ENCODE measurements at places on chromosomes 3 and 15.
A peak's percentile ranks its signal among the peaks of the same experiment; 100 is the strongest.

GRCh38 chr15:43777267-43777914 lies 625 bp upstream of the ELL3 start:
- DNase-seq: peak; percentile 88

DNA sequence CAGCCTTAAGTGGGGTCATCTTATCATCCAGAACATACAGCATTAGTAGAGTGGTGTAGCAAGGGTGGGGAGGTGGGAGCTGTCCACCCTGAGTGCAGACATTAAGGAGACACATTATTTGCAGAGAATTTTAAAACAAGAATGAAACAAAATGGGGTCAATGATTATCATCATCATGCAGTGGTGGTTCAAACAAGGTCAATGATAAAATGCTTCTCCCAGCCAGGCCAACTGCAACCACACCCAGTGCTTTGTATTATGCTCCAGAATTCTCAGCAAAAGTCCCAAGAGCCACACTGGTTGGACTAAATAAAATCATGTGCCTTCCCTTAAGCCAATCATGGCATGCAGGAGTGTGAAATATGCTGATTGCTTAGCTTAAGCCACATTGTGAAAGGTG lies 96.7 kb upstream of the FHIT start:
- DNase-seq: no peak

- DNase-seq: peak; percentile 25
These were observed 524 bp downstream of the MRPS11 start for GRCh38 chr15:88467935-88468528.

GRCh38 chr3:190865419-190865818 lies 2.9 kb upstream of the GMNC start:
- no peak for DNase-seq

DNA sequence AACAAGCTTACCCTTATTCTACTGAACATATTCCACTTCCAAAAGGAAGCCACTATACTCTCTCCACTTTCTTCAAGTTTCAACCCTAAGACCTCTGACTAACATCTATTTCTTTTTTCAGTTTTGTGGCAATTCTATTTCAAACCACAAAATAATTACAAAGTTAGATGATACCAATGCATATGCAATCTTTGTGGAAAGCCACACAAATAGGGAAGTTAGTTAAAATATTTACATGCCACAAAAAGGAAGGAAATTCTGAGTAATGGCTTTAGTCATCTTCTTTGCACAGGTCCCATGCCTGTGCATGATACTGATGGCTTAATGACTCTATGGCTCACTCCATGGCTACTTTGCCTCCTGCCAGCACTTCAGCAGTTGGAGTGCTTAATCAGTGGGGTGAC lies 57.0 kb upstream of the MCTP2 start:
- peak; percentile 65 for DNase-seq

DNA sequence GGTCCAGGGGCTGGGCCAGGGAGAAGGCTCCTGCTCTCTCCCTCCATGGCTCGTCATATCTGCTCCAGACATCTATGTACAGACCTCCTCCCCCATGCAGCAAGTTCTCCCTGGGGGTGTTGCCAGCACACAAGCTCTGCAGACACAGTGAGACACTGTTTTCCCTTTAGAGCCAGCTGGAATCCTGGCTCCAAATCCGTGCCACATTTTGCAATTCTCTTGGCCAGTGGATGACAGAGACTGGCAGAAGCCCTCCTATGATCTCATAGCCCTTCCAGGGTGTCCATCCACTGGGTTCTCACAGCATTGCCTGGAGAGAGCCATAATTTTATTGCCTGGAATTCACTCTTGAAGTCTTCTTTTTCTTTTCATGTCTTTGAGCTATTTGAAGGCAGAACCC lies 203.9 kb downstream of the TLE3 start:
- no peak for DNase-seq

- DNase-seq: no peak
These were observed at the start of gene HHATL for GRCh38 chr3:42702066-42702951. Gene HHATL (minus strand): TSS chr3:42702798. CDS start chr3:42700826, 1,972 bp downstream.

- DNase-seq: no peak
These were observed 149.5 kb downstream of the TBC1D5 start for GRCh38 chr3:17592956-17593355.

- peak; percentile 88 for DNase-seq
These were observed 19.5 kb downstream of the PPCDC start for GRCh38 chr15:75042730-75043508.

DNA sequence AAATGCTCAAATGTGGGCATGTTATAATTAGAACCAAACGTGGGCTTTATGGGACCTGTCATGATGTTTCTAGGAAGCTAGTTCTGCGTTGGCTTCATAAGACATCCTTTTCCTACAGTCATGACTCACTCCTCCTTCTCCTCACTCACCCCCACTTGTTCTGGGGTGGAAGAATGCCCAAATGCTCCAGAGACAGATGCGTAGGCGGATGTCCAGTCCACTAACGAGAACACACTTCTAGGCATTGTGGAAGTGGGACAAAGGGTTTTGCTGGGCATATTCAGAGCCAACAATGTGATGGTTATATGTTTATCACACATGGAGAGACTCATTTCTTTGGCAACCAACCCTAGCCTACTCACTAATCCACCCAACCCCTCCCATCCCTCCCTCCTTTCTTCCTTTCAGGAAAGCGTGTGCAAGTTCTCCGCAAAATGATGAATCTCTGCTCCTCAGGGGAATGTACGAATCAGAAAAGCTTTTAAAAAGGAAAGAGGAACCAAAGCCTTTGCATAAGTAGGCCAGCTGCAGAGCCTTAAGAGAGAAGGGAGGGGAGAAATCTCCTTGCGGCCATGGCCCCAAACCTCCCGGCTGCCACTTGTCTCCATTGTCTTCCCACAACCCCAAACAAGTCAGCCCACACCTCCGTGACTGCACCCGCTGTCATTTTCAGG lies 123.0 kb upstream of the SPRED1 start:
- peak; percentile 42 for DNase-seq

DNA sequence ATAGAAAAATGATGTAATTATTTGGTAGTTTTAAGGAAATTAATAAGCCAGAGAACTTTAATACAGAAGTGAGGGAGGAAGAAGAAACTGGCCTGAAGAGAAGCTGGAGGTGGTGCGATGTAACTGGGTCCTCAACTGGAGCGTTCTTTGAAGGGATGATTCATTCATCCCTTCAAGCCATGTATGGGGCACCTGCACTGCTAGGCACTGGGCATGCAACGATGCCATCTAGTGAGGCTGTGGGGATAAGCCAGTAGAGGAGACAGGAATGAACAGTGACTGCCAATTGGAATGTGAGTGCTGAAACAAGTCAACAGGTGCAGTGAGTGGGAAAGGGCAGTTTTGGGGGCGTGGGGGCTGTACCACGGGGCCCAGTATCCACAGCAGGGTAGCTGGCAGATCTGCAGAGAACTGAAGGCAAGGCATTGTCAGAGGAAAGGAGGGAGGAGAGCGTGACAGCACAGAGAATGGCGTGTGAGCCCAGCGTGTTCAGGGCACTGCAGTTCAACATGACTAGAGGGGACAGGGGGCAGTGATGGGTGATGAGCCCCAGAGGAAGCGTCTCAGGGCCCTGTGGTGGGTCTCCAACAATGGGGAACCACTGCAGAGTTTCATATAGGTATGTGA lies 3.8 kb upstream of the KIF23 start:
- peak; percentile 57 for DNase-seq

- DNase-seq: no peak
These were observed 133.1 kb downstream of the IL1RAP start for GRCh38 chr3:190646996-190647395.
